Activated CD8-positive, alpha-beta memory T cell treated with anti-CD3 and anti-CD28 coated beads for 4 hours (primary cell): ENCODE measurements at places on chromosomes 4 and X.

GRCh38 chrX:45601052-45601451 lies 400.4 kb upstream of the DIPK2B start:
- DNase-seq, result no peak

DNA sequence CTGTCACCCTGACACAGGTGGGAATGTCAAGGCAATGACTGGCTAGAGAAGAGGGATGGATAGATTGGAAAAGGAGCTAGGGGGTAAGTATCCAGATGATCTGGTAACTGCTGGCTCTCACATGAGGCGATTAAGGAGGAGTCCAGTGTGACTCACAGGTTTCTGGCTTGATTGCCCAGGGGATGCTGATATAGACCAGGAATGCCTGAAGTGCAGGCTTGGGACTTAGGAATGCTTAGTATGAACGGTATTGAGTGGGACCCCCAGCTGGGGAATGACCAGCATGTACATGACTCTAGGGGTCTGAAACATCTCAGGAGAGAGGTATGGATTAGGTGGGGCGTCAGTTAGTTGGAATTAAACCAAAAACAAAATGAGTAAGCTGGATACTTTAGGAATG lies 65.8 kb upstream of the PRPS1 start:
- no peak for DNase-seq

DNA sequence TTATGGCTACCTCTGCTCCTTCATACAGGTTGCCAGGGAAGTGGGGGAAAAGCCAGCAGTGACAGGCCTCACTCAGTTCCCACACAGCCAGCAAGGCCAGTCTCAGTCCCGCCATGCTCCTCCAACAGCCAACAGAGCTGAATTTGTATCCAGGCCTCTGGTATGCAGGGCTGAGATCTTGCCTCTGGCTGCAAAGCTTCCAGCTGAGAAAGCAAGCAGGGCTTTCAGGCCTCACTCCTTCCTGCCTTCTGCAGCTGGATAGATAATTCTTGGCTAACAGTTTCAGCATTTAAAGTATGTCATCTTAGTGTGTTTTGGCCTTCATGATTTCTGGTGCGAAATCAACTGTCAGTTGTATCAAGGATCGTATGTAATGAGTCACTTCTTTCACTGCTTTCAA lies 103.6 kb downstream of the GNL3L start:
- no peak for DNase-seq

DNA sequence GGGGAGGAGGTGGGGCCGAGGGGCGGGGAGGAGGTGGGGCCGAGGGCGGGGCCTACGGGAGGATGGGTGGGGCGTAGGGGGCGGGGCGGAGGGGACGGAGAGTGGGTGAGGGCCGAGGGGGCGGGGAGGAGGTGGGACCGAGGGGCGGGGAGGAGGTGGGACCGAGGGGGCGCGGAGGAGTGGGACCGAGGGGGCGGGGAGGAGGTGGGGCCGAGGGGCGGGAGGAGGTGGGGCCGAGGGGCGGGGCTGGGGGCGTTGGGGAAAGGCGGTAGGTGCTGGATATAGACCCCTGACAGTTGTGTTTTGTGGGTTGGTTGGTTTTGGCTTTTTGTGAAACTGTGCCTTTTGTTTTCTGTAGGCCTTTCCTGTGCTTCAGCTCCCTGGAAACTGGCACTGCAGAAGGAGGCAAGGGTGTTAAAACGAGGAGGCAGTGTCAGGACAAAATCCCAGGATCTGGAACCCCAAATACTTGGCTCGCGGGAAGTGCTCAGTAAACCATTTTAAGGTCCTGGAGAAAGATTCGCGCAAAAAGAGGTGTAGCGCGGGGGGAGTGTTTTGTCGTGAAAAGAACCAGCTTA lies 580 bp upstream of the MMGT1 start:
- DNase-seq, result peak; percentile 53

GRCh38 chr4:32488690-32489089 lies 1768.5 kb downstream of the PCDH7 start:
- no peak for DNase-seq

- no peak for DNase-seq
Measured at GRCh38 chrX:124975456-124975855, 344.2 kb upstream of the TEX13C start.

DNA sequence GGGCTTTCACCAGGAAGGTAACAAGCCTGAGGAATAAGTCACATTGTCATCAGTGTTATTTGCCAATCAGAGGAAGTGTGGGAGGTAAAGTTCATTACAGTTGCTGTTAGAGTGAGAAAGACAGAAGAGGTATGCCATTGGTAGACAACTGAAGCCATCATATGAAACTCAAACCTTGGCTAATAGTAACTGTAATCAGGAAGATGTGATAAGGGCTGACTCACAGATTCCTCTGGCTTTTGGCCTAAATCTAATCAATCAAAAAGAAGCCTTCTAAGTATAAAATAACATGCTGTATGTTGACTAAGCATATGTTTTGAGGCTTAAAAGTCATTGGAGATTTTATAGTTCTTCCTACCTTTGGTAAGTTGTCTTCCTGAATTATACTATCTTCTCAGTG lies 242.8 kb downstream of the PCDH7 start:
- no peak for DNase-seq
